HFFc6 (cell line): ENCODE measurements at places on chromosomes 12 and 14.

DNA sequence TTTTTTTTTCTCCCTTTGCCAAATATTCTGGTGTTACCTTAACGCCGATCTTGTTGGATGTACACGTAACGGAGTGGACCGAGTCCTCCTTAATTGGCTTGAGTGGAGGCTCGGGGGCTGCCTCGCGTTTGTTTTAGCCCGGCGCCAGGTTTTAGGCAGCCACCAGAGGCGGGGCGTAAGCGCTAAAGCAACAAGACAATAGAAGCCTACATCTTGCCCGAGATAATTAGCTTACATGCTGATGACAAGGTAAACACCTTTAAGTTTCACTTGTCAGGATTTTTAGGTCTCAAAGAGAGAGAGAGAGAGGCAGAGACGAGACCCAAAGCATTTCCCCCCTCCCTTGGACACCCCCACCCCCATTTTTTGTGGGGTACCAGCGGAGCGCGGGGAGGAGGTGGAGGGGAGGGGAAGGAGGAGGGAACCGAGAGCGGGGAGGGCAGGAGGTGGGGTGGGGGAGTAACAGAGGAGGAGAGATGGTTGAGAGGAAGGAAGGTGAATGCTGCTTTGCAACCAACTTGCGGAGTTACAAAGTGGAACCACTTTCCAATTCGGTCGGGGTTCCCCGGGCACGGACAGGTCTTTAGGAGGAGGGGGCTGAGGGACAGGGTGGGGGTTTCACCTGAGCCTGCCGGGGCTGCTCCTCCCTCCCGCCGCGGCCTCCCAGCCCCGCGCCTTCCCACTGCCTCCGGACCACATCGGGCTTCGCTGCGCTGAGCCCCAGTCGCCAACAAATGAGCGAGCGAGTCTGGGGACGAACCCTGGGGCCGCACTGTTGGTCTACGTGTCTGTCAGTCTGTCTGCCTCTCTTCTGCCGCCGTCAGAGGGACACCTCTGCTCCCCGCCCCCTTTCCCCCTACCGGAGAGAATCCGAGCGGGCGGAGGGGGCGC is at the start of gene NKX2-1:
TSS of gene NKX2-1 (minus strand) at position 802 of the 891 bp plus-strand sequence. CDS start at position 699, 103 bp downstream.
- no peak for DNase-seq

DNA sequence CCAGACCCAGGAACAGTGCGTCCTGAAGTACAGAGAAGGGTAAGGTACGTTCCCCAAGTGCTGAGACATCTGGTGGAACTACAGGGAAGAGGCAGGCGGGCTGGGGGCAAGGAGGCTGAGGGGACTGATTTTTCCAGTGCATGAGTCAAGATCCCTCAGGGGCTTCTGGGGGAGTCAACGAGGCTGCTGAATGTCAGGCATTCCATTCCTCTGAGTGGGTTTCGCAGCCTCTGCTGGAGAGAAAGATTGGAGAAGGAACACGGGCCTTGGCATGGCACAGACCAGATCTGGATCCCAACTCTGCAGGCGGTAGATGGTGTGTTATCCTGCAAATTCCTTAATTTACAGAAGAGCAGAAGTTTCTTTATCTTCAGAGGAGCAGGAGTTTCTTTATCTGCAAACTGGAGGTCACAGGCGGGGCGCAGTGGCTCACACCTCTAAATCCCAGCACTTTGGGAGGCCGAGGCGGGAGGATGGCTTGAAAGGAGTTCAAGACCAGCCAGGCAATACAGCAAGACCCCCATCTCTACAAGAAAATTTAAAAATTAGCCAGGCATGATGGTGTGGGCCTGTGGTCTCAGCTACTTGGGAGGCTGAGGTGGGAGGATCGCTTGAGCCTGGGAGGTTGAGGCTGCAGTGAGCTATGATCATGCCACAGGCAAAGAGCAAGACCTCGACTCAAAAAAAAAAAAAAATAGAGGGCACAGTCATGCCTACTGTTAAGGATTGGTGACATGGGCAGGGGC is 132.6 kb upstream of the MAP1LC3B2 start:
- peak; percentile 99 for DNase-seq

GRCh38 chr12:105481392-105482300 is 151.2 kb downstream of the C12orf75 start:
- no peak for DNase-seq

- peak; percentile 90 for DNase-seq
Measured at GRCh38 chr14:85566603-85567002, 36.7 kb downstream of the FLRT2 start.

DNA sequence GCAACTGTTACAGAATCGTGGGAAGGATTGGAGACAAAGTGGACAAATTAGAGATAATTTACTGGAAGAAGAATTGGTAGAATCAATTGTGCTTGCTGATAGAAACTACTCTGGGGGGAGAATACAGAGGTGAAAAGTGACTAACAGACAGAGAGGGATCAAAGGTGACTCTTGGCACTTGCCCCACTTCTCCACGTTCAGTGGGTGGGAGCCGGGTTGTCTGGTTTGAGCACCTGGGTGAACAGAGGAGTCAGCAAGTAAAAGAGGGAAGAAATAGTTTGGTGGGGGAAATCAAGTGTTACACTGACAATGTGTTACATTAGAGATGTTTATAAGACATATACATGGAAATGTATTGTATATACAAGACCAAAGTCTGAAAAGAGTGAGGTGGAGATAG is 69.1 kb downstream of the PPP2R5E start:
- no peak for DNase-seq

DNA sequence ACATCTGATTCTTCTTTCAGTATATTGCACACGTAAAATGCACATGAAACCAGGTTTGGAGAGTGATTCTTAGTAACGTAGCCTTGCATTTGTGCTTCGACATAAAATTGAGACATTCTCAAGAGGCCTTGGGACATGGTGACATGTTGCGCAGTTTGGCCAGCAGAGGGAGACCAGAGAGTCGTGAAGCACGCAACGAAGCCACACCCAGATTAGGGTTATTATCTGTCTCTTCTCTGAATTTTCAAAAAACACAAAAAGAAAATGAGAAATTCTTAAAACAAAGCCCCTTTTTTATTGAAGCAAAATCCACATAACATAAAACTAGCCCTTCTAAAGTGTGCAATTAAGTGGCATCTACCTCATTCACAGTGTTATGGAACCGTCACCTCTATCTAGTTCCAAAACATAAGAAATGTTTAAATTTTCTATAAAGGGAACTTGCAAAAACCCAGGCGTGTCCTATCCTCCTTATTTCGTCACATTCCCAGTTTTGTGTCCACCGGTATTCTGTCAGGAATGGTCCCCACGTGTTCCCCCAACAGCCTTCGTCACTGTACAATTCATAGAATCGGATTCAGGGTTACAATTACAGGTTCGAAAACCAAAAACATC is 108.8 kb upstream of the ATF7IP start:
- DNase-seq, result peak; percentile 64

DNA sequence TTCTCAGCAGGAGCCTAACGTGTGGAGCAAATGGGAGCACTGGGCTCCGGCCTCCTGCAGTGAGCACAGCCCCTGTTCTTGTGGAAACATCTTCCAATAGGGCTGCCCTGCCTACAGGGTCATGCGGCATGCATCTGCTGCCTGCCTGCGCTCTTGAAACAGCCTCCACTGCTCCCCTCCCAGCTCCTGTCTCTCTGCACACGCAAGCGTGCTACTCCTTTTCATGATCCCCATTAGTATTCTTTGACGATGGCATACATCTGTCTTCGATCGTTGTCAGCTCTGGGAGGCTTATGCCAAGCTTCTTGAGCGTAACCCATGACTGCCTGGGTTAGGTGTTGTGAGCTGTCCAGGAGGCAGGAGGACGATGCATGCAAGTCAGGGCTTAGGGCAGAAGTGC is 23.1 kb downstream of the NTF3 start:
- DNase-seq, result no peak

GRCh38 chr12:80711866-80712265 is 4.4 kb downstream of the MYF6 start:
- DNase-seq, result no peak

GRCh38 chr14:85056267-85056666 is 473.7 kb upstream of the FLRT2 start:
- no peak for DNase-seq

DNA sequence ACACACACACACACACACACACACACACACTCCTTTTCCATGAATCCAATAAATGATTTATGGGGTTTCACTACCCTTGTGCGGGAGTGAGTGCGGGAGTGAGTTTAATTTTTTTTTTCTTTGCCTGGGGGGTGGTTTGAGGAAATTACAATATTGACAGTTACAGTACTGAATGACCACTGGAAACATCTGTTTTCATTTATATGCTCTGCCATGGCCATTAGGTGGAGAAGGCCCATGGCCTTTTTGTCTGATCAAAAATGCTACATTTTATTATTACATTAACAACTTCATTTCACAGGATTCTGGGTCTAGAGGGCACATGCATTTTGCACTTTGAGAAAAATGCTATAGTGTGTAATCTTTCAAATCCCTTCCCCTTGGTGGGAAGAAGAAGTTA is 5.9 kb downstream of the TBX3 start:
- no peak for DNase-seq

DNA sequence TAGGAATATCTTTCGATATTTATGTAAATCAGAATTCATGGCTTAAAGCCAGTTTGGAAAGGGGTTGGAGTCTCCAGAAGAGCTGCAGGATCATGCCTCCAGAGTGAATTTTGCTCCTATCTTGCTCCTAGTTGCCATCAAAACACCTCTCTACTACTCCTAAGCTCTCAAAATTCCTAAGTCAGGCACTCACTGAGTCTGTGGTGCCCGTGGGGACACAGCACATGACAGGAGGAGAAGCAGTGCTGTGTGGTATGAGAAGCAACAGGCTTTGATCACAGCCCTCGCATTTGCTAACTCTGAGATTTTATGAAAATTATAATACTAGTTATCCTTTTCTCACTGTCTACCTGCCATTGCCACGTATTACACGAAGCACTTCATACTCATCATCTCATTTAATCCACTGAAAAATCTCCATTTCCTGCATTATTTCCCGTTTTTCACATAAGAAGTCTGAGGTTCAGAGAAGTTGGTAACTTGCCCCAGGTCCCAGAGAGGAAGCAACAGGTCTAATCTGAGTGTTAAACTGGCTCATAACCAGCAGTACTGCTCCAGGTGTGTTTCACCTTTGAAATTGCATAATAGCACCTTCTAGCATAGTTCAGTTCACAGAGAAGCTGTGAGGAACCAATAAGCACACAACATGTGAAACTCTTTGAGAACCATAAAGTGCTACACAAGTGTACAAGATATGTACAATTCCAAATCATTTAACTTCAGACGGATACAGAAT is 33.1 kb upstream of the SLC35F4 start:
- DNase-seq, result no peak

DNA sequence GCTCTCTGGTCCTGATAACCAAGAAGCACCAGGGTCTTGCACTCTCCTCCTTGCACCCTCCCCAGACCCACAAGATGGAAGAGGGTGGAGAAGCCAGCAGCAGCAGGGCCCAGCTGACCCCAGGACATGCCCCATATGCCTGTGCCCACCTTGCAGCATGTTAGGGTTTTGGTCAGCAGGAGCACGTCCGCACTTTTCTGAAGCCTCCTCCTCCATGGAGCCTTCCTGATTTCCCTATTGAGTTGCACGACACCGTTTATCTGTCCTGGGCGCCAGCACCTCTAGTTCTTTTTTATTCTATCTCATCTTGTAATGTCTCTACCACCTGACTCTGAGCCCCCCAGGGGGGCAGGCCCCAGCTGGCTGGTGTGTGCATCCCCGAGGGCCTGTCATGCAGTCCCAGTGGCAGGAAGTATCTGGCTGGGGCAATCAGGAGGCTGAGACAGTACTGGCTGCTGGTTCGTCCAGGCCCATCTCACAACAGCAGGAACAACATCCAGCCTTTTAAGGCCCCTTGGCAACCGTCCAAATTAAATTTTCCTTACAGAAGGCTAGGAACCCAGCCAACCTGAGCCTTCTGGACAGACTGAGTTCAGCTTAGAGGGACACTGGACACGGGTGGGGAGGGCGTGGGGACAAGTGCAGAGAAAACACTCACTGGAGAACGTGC is 39.6 kb downstream of the CCDC85C start:
- peak; percentile 37 for DNase-seq

GRCh38 chr14:92615451-92615850 is 101.9 kb downstream of the RIN3 start:
- no peak for DNase-seq

- no peak for DNase-seq
Measured at GRCh38 chr12:27517961-27518665, 5.9 kb upstream of the PPFIBP1 start.

- no peak for DNase-seq
Measured at GRCh38 chr14:101185073-101185835, 281.7 kb upstream of the RTL1 start.

GRCh38 chr14:60722107-60722356 is 2.1 kb downstream of the SIX4 start:
- DNase-seq, result no peak

GRCh38 chr14:31880935-31881334 is 196.2 kb upstream of the ARHGAP5 start:
- DNase-seq, result peak; percentile 89

GRCh38 chr12:63098851-63099250 is 52.1 kb downstream of the AVPR1A start:
- DNase-seq, result no peak

DNA sequence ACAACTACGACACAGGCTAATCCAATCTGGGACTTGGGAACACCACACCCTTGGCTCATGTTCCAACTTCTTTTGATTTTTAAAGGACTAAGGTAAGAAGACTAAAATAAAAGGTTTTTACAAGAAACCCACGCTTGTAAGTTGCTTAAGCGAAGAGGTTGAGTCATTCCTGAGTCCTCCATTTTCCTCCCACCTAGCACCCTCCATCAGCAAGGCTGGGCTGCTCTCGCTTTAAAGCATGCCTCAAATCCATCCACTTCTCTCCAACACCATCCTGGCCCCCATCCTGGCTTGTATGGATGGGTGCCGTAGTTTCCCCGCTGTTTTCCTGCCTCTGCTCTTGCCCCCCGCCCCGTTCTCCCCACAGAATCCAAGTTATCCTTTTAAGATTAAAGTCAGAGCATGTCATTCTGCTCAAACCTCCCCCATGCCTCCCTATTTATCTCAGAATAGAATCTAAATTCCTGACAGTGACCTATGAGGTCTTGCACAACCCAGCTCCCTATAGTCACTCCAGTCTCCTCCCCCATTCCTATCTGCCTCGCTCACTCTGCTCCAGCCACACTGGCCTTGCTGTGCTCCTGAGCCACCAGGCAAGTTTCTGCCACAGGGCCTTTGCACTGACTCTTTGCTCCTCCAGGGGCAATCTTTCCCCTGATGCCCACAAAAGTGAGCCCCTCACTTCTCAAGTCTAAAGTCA is 34.5 kb downstream of the SCARB1 start:
- DNase-seq, result peak; percentile 96

- peak; percentile 23 for DNase-seq
Measured at GRCh38 chr14:57246933-57247657, 21.6 kb downstream of the EXOC5 start.

DNA sequence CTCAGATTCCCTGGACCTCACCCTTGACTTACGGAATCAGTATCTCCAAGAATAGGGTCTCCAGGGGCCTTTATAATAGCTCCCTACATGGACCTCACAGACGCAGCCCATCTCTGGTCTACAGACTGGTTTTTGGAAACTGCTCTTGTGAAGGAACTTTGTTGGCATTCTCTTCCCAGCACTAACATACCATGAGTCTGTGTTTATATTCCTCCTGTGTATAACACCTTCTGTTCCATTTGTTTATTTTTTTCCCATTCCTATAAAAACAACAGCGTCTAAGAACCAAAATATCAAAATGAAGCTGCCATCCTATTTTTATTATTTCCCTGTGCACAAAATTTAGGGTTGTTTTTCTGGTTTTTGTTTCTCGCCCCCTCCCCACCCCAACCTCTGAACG is 131.1 kb downstream of the NEDD1 start:
- no peak for DNase-seq
